ENCODE measurements at places on chromosomes 2 and 18. TPM values are rescaled to one million over a fixed set of nuclear protein-coding genes. Genes with fewer than 3 reads are reported as not detected.

The ASPRV1 gene
- total RNA-seq, result 0.54 TPM

The SERPINB3 gene
- not detected for total RNA-seq

DNA sequence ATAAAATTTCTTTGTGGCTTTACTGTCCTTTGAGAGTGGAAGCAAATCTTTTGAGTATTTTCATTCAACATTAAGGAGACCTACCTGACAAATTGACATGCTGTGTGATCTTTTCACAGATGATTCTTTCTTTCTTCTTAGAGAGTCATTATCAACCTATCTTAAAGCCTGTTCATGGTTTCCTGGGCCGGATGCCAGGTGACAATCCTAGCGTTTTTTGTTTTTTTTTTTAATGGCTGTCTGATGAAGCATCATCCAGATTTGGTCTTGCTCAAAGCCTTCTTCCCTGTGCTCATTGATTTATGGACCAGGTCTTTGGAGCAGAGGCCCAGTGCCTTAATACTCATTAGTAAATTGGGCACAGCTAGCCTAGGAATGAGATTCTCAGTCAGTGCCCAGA lies 9.8 kb upstream of the MGAT5 start:
- no peak for DNase-seq

DNA sequence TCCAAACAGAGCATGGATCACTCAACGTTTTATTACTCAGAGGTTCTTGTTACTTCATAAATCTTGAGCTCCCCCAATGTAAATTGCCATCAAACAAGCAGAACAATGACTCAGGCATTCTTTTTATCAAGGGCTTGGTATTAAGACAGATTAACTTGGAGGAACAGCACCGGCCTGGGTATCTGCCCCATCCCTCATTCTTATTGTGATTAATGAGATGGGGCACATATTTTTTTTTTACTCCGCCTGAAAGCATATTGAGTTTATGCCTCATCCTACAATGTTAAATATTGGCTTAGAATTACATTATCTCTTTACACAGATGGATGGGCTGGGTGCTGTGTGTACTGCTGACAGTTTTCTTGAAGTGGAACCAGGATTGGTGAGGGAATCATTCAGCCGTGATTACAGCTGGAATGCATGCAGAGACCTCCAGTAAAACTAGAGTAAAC lies 387.3 kb downstream of the CLIP4 start:
- DNase-seq, result no peak

- DNase-seq, result no peak
These were observed 9.6 kb upstream of the GIGYF2 start for GRCh38 chr2:232687382-232688160.

DNA sequence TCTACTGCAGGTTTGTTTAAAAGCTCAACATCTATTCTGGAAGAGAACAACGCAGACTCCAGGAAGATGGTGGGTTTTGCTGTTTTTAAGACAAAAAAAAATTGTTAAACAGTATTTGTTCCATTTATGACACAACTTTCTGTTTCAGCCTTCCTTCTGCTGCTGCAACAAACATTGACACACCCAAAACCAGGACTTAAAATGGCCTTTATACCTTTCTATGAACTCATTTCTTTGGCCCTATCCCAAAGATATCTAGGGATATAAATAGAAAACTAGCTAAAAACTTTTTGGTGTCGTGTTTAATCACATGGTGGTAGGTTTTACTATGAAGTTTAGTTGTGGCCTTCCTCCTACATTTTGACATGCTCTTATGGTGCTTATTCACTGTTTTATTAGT lies 964 bp upstream of the GALNT3 start:
- DNase-seq, result no peak

GRCh38 chr2:226030369-226030768 lies 630.9 kb downstream of the NYAP2 start:
- no peak for DNase-seq

- DNase-seq, result no peak
These were observed 242.4 kb upstream of the SLC39A10 start for GRCh38 chr2:195414537-195415100.

- DNase-seq, result no peak
These were observed 341.7 kb downstream of the PIK3C3 start for GRCh38 chr18:42296723-42297122.

GRCh38 chr18:48342581-48342980 lies 66.6 kb downstream of the ZBTB7C start:
- no peak for DNase-seq

All from activated naive CD8-positive, alpha-beta T cell treated with anti-CD3 and anti-CD28 coated beads for 36 hours (primary cell).